ENCODE measurements at places on chromosomes 11 and 22.

- DNase-seq, result no peak
Observed at GRCh38 chr11:8251616-8252295, 11.9 kb downstream of the LMO1 start.

- no peak for DNase-seq
Observed at GRCh38 chr11:19389787-19390303, 149.1 kb upstream of the E2F8 start.

DNA sequence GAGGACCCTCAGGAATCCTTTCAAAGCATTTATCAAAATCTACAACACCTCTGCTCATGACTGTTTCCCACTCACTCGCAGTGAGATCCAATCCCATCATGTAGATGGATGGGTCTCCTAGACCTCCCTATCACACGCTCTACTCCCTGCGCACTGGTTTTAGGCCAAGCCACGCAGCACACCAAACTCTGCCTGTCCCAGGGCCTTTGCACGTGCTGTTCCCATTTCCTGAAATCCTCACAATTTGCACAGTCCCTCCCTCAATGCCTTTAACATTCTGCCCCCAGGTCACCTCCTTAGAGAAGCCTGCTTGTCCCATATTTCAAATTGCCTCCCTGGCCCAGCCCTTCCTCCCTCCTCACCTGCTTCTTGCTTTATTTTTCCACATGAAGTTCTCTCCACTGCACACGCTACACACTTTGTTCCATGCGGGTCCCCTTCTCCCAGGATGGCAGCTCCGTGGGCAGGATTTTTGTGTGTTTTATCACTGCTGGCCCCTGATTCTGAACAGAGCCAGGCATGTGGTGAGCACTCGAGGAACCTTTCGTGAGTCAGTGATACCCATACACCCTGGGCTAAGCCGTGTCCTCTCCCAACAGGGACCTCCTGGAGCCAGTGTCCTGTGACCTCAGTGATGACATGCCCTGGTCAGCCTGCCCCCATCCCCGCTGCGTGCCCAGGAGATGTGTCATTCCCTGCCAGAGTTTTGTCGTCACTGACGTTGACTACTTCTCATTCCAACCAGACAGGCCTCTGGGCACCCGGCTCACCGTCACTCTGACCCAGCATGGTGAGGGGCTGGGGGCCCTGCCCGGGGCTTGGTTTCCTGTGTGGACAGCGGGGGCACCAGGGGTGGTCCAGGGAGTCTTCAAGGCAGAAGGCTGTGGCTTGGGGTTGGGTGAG lies 12.2 kb downstream of the CSF2RB start:
- DNase-seq, result no peak

DNA sequence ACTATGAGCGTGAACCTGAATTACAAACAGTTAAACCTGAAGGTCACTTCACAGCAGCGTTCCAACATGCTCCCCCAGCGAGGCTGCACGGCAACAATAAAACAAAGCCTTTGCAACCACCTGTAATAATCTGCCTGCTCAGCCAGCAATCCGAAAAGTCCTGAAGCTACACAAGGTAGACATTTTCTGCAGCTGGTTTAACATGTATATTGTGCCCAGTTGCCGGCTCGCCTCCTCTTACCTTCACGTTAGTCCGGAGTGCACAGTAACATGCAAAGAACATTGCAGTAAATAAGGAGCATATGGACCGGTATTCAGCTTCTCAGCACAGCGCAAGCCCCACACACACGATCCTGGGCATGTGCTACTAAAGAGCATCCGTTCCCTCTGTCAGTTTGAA lies 704.3 kb downstream of the DLG2 start:
- no peak for DNase-seq

- no peak for DNase-seq
Observed at GRCh38 chr22:20232781-20233180, 35.3 kb downstream of the RTN4R start.

- no peak for DNase-seq
Observed at GRCh38 chr22:29030016-29030617, 31.5 kb downstream of the C22orf31 start.

Data from CD4-positive, alpha-beta T cell treated with Interleukin-15 for 4 hours (primary cell).